Fibroblast of skin of right biceps (primary cell): ENCODE measurements at places on chromosomes 4 and X.

DNA sequence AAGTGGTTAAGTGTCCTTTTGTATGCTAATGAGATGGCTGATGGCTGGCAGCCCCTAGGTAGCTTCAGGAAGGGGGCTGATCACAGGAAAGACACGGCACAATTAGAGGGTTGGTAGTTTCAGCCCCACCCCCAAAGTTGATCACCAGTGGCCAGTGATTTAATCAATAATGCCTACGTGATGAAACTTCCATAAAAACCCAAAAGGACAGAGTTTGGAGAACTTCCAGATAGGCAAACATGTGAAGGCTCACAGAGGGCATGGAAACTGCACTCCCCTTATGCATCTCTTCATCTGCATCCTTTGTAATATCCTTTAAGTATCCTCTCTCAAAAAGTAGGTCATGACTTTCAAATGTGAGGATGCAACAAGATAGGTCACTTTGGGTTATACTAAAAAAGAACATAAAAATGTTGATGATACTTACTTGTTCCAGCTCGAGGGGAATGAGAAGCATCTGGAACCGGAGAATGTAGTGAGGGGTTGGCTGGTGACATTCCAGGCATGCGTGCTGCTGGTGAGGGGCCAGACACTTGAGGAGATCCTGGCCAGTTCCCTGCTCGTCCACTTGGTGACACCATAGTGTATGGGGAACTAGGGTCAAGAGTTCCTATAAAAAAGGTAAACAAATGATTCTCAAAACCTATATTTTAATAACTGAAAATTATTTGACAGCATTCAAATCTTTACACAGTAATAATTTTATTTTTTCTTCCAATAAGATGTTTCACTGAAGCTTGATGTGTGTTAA, 16.7 kb upstream of the CXorf38 start:
- peak; percentile 30 for DNase-seq

GRCh38 chrX:110836982-110837381, 41.4 kb upstream of the CHRDL1 start:
- DNase-seq, result no peak

DNA sequence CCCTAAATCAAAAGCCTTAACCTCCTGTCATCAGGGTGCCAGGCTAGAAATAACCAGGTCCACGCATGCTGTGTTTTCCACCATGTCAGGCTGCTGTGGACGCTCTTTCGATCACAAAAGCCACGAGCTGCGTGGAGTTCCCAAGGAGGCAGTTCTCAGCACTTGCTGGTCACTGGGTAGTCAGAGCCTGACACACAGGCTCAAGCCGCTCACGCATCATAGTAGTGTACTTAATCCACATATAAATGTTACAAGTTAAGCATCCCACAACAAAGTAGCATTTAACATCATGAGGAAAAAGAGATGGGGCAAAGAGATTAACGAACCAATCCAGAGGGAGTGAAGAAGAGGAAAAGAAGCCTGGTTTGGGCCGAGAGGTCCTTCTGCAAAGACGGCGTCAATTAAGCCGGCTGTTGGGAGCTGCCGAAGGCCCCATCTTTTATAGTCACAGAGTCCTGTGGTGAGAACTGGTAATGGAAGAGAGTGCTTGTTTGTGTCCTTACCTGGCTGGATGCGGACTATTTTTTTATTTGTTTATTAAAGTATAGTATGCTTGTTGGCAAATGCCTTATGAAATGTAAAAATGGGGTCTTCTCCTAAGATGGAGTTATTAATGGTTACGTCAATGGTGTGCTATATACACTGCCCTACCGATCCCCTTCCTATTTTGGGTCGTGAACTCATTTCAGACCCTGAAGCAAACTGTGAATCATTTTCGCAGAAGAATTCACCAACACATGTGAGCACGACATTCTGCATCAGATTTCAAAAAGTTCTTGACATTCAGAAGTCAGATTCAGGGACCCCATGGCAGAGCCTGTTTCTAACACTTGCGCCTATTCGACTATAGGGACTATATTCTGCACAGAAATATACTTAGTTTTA, 675 bp downstream of the PRIMPOL start:
- peak; percentile 41 for DNase-seq

DNA sequence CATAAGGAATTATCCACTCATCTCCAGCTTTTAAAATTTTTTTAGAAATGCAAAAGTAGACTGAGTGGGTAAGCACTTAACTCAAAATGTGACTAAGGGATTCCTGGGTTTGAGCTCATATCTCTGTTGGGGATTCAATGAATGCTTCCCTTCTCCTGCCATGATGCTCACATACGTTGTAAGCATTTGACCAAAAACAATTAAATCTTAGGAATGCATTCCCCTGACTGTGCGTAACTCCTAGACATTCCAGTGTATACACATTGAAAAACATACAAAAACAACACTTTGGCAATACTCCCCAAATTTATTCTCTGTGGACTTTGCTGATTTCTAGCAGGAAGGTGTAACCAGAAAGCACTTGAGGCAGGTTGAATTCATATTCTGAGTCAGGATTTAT, 29.8 kb downstream of the SPANXA2 start:
- peak; percentile 28 for DNase-seq

GRCh38 chr4:47668810-47669408, 169.0 kb downstream of the CORIN start:
- peak; percentile 59 for DNase-seq

- no peak for DNase-seq
Measured at GRCh38 chr4:5843573-5844530, 49.0 kb downstream of the CRMP1 start.

- DNase-seq, result no peak
Measured at GRCh38 chrX:124804962-124805361, 458.6 kb downstream of the SH2D1A start.

GRCh38 chr4:52873861-52874343, 11.8 kb downstream of the RASL11B start:
- no peak for DNase-seq

- no peak for DNase-seq
Measured at GRCh38 chrX:134654398-134655012, 3.8 kb downstream of the PLAC1 start.

GRCh38 chr4:151876381-151876988, 115.7 kb upstream of the GATB start:
- no peak for DNase-seq

GRCh38 chr4:142272452-142272851, 573.6 kb downstream of the INPP4B start:
- no peak for DNase-seq

DNA sequence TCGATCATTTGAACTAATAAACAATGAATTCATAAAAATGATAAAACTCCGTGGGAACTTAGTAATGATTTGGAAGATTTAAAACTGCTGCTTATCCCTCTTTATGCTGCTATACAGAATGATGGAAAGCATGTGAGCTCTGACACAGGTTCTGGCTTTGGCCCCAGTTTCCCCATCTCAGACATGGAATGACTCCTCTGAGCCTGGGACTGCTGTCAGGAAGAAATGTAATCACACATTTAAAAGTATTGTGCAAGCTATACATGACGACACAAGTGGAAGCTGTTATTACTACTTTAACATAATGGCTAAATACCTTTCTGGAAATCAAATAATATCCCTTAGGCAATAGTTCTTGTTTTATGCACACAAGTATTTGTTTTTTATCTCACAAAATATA, 161.7 kb downstream of the DCHS2 start:
- peak; percentile 83 for DNase-seq

- no peak for DNase-seq
Measured at GRCh38 chr4:98586962-98587354, 71.5 kb downstream of the TSPAN5 start.

DNA sequence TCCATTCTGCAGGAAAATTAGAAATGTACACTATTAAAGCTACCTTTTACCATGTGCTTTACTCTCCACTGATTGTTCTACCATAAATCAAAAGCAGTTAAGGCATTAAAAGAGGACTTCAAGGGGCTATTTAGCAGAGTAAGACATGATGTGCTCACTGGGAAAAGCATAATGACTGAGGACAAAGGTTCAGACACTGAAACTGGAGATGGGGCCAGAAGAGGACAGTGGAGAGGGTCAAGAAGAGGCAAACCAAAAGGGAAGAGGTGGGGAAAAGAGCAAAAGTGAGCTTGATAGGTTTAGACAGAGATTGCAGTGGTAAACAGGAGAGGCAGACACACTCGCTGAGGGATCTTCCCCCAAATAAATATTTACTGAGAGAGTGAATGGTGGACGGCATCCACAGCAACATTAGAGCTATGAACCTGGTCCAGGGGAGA, 23.8 kb downstream of the SH3RF1 start:
- no peak for DNase-seq

GRCh38 chrX:18789916-18790315, 82.5 kb downstream of the PPEF1 start:
- no peak for DNase-seq

GRCh38 chr4:177266506-177266905, 43.2 kb upstream of the NEIL3 start:
- DNase-seq, result no peak

GRCh38 chr4:113851816-113852215, 90.3 kb upstream of the CAMK2D start:
- no peak for DNase-seq

- no peak for DNase-seq
Measured at GRCh38 chr4:119281393-119281792, 40.5 kb downstream of the FABP2 start.

DNA sequence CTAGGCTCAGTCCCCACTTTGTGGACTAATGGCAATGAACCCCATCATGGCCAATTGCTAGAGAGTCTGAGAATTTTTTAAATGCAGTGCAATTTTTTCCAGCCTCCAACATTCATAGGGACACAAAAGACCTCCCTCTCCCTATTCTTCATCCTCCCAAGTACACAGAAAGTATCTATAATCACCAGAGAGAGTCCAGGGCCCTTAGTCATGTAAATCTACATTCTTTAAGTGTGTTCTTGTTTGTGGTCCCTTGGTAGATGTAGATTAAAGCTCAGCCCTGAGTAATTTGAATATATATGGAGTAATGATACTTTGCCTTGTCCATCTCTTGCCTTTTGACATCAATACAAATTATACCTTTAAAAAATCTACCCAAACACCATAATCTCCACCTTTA, 51.3 kb upstream of the ATXN3L start:
- peak; percentile 72 for DNase-seq

- DNase-seq, result peak; percentile 51
Measured at GRCh38 chr4:100494166-100494565, 23.7 kb downstream of the EMCN start.

DNA sequence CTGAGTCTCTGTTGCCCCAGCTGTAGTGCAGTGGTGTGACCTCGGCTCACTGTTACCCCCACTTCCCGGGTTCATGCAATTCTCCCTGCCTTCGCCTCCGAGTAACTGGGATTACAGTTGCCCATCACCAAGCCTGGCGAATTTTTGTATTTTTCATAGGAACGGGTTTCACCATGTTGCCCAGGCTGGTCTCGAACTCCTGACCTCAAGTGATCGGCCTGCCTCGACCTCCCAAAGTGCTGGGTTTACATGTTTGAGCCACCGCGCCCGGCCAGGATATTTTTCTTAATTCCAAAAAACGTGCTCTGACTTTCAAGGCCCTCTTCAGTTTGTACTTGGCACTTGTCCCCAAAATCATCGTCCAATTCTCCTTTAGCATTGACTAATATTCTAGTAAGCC, 129.2 kb upstream of the EPHA5 start:
- DNase-seq, result no peak

GRCh38 chr4:119010909-119011606, 122.4 kb downstream of the SYNPO2 start:
- no peak for DNase-seq

DNA sequence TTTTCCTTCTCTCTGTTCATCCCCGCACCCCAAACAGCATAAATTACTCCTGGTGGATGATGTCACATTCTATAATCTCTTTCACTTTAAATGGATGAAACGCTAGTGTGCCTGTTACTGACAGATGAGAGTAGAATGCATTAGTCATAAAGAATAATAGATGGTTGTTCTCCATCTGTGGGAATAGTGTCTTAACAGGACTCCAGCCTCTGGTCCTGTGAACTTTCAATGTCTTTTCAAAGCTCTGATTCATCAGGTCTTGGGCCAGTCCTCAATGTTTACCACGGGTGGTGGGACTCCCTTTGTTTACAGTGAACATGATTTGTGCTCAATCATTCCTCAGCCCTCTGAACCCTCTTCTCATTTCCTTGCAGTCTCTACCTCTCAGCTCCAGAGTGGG, 182.6 kb downstream of the GABRB1 start:
- peak; percentile 92 for DNase-seq

- no peak for DNase-seq
Measured at GRCh38 chrX:38935561-38935960, 134.3 kb downstream of the MID1IP1 start.

DNA sequence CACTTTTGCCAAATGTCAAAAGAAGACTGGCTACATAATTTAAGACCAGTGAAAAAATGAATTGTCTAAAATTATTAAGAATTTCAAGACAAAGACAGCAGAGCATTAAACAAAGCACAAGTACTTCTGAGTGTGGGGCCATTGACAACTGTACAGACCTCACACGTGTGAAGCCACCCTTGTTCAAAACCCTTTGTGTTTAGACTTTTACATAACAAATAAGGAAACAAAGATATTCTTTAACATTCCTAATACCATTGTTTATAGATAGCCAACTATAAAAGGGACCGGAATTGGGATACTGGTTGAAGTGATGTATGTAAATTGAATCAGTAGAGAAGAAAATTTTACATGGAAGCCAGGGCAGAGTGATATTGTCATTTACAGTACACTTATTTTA, 624.2 kb downstream of the PCDH18 start:
- no peak for DNase-seq

- DNase-seq, result no peak
Measured at GRCh38 chr4:15552557-15553362, 83.1 kb downstream of the CC2D2A start.

- peak; percentile 83 for DNase-seq
Measured at GRCh38 chr4:94548571-94548970, 96.8 kb downstream of the PDLIM5 start.

GRCh38 chrX:102063445-102064074, 61.9 kb upstream of the TCEAL2 start:
- DNase-seq, result no peak
